Stimulated activated CD8-positive, alpha-beta memory T cell treated with anti-CD3 and anti-CD28 coated beads, Interleukin-4, amount 100 ng/mL, for 1 hour (primary cell): ENCODE measurements at places on chromosomes 1 and 21.

DNA sequence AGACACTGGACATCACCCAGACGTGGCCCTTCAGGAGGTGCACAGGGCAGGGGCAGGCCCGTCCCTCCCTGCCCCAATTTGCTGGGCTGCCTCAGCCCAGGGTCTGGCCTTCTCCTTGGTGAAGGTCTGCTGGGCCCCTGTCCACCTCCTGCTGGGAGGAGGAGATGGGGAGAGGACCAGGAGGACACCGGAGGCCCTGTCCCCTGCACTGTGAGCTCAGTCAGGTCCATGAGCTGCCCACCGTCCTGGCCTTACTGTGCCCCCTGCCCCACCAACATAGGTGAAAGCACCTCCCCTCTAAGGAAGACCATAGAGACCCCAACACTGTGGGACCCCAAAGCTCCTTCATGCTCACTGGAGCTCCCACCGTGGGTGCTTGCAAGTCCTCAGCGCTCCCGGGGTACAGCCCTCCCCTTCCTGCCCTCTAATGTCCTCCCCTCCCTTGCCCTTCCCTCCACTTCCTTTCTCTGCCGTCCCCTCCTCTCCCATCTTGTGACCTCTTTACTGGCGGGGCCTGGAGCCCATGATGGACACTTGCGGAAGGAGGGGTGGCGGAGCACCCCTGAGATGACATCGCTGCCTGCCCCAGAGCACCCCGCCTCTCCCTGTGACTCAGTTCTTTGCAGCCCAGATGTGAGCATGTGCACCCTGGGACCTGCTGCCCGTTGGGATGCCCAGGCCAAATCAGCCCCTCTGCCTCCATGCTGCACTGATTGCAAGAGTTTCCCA lies 4.6 kb downstream of the LRRC3 start:
- no peak for DNase-seq

- no peak for DNase-seq
Observed at GRCh38 chr1:89690595-89690994, 57.7 kb downstream of the LRRC8C start.

GRCh38 chr1:21625390-21626190 lies 43.6 kb downstream of the RAP1GAP start:
- DNase-seq: no peak

DNA sequence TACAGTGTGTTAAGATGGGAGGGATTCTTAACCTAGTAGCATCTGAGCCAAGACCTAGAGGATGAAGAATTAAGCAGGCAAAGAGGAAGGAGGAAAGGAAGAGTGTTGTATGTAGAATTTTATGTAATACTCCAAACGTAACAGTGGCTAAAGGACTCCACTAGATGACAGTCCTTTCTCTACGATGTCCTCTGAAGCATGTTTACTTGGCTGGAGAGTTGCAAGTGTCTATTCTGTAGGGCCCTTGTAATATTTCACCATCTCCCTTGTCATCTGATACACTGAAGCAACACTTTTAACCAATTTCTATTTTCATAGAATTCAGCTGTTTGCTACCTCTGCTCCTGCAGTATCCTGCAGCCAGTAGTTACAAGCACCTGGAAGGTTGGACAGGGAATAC lies 2.2 kb upstream of the YBX1 start:
- no peak for DNase-seq

GRCh38 chr1:12541274-12542137 lies 76.5 kb downstream of the DHRS3 start:
- no peak for DNase-seq

- no peak for DNase-seq
Observed at GRCh38 chr1:246232126-246232525, 275.0 kb downstream of the SMYD3 start.

DNA sequence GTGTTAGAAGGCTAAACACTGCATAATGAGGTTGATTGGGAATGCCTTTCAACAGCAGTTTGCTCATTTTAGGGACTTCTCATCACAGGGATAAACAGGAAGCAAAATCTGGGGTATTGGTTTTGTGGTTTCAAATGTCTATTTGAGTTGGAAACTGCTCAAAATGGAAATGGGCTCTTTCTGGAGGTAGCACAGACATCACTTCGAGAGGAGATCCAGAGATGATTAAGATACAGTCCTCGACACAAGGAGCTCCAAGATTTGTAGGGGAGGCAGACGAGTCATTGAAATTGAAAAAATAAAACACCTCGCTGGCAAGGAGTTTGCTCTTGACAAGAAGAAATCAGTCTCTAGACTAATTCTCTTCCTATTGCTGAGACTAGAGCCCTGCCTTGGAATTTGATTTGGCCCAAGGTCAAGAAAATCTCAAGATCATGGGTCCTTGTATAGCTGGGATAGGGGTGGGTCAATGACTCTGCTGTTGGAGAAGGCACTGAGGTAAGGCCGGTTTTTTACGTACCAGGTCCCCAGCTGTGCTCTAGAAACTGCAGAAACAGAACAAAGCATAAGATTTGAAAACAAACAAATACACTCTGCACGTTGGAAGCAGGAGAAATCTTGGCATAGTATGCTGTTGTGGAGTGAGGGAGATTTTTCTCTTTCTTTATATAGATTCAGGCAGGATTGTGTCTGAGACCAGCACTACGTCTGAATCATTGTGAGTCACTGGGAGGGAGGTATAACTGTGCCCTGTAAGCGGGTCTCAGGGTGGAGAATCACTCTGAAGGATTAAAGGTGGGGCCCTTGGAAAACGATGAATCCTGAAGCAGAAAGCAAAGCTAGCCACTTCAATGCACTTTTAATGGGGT lies 17.7 kb upstream of the KLHDC8A start:
- no peak for DNase-seq

GRCh38 chr1:162697140-162697895 lies 65.1 kb downstream of the DDR2 start:
- no peak for DNase-seq

GRCh38 chr1:236365999-236366570 lies 28.0 kb upstream of the EDARADD start:
- no peak for DNase-seq

- peak; percentile 100 for DNase-seq
Observed at GRCh38 chr1:209784265-209785169, at the start of gene C1orf74. Gene C1orf74 (minus strand): TSS chr1:209784559. CDS start chr1:209783634, 925 bp downstream.

- no peak for DNase-seq
Observed at GRCh38 chr1:31700468-31701090, 3.2 kb downstream of the COL16A1 start.

DNA sequence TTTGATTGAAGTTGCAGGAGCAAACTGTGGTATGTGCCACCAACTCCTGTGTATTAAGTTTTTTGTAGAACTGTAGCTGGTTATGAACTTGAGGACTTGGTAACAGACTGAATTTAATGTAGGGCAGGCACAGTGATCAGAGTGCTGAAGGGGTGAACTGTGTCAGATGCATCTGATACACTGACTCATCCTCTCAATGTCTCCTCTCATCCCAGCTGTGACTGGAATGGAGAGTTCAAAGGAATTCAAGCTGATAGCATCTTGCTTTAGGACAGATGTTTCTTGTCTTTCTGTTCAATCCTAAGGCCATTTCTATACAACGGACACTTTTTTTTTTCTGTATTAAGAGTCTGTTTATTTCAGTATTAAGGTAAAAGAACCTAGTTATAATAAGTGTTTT lies 25.0 kb upstream of the GBP1 start:
- no peak for DNase-seq

DNA sequence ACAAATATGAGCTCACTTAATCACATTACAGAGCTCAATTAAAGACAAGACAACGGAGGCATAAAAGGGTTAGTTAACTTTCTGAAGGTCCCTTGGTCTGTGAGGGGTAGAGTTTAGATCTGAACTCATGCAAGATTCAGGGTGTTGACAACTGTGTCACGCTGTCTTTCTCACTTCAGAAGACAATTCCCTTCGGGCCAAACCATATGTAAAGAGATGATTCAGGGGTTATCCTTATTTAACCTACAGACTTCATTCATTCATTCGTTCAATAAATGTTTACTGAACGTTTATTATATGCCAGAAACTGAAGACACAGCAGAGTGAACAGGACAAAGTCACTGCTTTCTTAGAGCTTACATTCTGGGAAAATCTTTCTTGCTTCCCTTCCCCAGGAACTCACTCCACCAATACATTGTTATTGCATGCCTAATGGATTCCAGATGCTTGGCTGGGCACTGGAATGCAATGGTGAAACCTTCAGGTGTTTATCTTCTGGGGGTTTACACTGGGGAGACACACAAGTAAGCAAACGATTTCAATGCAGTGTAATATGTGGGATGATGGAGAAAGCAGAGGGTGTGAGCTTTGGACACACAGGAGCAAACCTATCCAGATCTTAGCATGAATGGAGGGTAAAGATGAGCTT lies 6.4 kb downstream of the XCL1 start:
- DNase-seq: no peak

DNA sequence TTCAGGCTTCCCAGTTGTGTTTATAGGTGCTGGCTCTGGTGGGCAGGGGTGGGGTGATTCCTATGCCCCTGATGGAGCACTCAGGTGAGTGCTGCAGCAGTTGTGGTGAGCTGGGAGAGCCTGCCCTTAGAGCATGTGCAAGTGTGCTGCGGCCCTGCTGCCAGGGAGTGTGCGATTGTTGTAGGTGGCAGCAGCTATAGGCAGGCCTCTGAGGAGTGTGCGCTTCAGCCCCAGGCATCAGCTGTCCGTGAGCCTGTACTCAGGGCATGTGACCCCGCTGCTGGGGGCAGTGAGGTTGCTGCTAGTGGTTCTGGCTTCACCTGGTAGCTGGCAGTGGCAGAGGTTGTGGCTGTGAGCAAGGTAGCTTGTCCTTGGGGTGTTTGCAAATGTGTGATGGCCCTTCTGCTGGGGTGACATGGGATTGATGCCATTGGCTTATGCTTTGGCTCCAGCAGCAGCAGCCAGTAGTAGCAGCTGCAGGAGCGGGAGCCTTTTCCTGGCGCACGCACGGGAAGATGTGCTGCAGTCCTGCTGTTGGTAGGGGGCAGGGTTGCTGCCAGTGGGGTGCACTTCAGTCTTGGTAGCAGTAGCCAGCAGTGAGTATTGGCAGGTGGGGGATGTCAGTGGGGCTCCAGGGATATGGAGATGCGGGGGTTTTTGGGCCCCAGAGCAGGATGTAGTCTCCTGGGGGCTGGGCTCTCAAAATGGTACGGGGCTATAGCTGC lies 37.7 kb downstream of the SYCP1 start:
- no peak for DNase-seq

DNA sequence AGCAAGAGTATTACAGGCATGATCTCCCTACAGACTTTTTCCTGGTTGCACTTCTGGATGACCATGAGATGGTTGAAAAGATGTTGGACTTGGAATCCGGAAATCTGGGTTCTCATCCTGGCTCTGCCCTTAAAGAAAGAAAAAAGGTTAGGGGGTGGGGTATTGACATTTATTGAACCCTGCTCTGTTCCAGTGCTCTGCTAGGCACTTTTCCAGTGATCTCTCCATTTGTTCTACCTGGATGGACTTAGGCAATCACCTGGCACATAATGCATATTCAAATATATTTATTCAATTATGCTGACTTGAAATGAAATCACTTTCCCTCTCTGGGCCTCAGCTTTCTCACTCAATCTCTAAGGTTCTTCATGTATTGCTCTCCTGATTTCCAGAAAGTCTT lies 101.0 kb upstream of the NFIA start:
- no peak for DNase-seq

GRCh38 chr1:32876341-32877210 lies 5.9 kb upstream of the FNDC5 start:
- no peak for DNase-seq

- DNase-seq: no peak
Observed at GRCh38 chr1:50308878-50309277, 114.4 kb downstream of the DMRTA2 start.

DNA sequence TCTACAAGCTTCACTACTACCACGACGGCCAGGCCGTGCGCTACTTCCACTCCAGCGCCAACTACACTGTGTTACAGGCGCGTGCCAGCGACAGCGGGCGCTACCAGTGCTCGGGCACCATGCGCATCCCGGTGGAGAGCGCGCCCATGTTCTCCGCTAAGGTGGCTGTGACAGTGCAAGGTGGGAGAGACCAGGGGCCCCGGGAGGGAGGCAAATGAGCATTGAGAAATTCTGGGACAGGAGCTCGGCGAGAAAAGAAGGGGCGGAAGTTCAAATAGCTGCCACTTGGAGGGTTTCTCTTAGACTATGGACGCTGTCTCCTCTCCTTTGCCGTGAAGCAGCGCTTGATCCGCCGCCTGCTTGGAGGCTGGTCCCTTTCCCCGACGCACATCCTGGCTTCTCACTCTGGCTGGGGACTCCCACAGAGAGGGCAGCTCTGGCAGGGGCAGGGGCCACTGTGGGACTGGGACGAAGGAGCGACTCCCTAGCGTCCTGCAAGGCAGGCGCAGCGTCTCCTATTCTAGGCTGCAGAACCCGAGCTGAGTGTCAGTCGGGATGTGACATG lies 4.6 kb downstream of the FCRLB start:
- peak; percentile 25 for DNase-seq

DNA sequence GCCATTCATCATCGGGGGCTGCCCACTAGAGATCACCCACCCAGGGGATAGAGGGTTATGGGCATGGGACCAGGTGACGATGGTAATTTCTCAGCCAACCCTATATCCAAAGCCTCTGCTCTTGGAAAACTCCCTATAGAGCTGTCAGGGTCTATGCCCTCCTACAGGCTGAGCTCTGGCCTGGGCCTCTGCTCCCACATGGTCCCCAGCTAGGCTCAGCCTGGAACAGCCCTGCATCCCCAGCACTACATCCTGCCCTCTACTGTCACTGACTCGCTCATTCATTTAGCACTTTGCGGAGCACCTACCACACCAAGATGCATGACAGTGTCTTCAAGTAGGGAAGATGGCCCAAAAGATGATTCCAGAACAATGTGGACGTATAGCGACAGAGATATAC lies 45.0 kb upstream of the EPS8L3 start:
- DNase-seq: no peak

GRCh38 chr1:214636436-214636835 lies 33.4 kb downstream of the CENPF start:
- no peak for DNase-seq

- DNase-seq: no peak
Observed at GRCh38 chr1:94265011-94265422, 27.6 kb upstream of the ARHGAP29 start.

- DNase-seq: no peak
Observed at GRCh38 chr1:117883616-117884015, 45.8 kb downstream of the GDAP2 start.

GRCh38 chr1:202656057-202656456 lies 54.2 kb downstream of the SYT2 start:
- no peak for DNase-seq

GRCh38 chr21:35367553-35367952 lies 318.5 kb upstream of the RUNX1 start:
- no peak for DNase-seq

DNA sequence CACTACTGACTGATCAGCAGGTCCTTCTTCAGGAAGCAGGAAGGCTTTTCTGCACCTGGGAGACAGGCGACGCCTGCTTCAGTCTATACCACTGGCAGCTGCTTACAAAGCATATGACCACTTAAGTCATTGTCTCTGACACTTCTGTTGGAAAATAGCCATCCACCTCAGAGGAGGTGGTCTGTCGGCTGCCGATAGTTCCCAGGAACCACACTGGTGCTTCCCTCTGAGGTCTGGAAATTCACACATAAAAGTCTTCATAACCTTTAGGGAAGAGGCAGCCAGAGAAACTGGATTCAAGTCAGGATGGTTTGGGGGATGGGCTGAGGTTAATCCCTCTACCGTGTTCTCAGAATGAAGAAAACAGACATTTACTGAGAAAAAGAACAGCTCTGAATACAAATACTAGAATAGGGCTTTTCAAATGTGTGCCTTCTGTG lies 15.6 kb upstream of the SRP9 start:
- DNase-seq: no peak
